NCI-H1048 (cell line): ENCODE measurements at places on chromosomes 12 and 14.

DNA sequence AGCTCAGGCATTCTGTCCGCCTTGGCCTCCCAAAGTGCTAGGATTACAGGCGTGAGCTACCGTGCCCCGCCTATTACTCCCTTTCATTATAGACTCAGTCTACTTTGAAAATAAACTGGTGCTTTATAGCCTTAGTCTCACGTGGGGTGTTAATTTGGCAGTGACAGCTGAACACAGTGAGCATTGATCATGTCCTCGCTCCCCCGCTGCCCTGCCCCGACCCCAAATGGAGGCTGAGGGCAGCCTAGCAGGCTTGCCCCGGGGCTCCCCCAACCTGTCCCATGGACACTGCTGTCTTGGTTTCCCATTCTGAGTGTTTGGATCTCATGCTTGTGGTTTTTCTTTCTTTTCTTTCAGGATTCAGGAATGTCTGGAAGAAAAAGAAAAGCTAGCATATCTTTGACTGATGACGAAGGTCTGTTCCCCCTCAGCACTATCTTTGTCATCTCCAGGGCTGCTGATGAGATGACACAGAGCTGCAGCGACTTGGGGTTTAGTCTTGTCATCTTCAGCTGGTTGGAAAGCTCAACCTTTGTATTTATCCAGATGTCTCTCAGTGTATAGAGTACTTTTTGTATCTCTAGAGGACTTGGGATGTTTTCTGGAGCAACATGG is 42.2 kb downstream of the EP400 start:
- DNase-seq = no peak

GRCh38 chr14:104101086-104101621 is 15.7 kb downstream of the ASPG start:
- no peak for DNase-seq

DNA sequence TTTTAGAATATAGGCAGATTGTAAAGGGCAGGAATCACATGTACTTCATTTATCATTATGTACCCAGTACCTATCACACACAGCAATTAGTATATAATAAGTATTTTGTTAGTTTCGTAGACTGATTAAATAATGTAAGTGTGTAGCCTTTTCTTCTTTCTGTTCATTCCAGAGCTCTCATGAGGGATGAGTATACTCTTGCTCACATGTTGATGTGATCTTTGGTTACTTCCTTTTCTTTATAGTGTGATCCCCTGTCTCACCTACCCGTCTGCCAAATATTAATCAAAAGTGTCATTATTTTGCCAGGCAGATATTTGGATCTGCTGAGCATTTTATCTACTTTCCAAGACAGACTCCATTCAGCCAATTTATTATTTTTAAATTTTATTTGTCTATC is 156.1 kb downstream of the PCNX1 start:
- DNase-seq = no peak

DNA sequence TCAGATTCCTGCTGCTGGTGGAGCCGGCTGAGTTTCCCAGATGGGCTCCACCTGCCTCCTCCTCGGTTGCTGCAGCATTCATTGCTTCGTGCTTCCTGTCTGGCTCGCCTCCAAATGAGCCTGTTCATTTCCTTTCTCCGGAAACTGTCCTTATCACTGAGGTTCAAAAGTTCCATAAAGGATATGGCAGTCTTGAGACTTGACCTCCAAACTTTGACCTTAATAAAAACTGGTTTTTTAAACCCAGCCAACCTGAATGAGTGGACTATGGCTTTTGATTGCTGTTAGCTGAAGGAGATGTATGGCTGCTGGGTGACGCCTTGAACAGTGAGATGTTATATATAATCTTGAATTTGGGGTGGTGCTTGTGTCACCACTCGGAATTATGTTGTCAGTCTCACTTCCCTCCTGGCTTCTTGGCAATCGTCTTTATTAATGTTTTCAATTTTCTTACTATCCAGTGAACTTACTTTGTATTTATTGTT is 62.7 kb downstream of the RASSF3 start:
- no peak for DNase-seq

GRCh38 chr12:95790917-95791849 is 619 bp upstream of the NTN4 start:
- no peak for DNase-seq

DNA sequence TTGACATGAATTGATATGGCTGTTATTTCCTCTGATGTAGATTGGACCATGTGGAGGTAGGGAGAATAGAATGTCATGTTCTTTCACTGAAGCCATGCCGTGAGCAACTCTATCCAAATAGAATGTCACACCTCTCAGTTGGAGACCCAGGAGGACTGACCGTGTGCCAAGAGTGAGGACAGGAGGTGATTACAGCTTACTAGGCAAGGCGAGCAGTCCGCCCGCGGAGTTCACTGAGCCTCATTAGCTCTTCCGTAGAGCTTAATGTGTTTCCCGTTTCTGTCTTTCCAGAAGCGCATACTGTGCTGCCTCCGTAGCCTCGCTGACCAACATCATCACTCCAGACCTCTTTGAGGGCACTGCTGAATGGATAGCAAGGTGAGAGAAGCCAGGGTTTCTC is 45.6 kb downstream of the FNTB start:
- DNase-seq = no peak

- DNase-seq = no peak
Observed at GRCh38 chr12:106046301-106046846, 92.4 kb downstream of the NUAK1 start.

DNA sequence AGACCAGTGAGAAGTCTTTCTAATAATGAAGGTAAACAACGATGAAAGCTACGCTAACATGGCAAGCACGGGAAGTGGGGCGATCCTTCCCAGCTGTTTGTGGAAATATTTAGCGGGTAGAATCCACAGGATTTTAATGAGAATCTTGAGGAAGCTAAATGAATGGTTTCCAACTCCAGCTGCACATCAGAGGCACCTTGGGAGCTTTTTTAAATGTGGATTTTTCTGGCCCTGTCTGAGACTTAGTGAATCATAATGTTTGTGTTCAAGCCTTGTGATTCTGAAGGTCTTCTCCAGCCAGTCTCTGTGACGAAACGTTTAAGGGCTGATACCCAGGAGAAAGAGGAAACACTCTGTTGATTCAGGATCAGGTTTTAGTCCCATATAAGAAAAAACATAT is 169.8 kb downstream of the CAPZA3 start:
- no peak for DNase-seq

- DNase-seq = no peak
Observed at GRCh38 chr12:3342051-3342450, 149.0 kb upstream of the PRMT8 start.

DNA sequence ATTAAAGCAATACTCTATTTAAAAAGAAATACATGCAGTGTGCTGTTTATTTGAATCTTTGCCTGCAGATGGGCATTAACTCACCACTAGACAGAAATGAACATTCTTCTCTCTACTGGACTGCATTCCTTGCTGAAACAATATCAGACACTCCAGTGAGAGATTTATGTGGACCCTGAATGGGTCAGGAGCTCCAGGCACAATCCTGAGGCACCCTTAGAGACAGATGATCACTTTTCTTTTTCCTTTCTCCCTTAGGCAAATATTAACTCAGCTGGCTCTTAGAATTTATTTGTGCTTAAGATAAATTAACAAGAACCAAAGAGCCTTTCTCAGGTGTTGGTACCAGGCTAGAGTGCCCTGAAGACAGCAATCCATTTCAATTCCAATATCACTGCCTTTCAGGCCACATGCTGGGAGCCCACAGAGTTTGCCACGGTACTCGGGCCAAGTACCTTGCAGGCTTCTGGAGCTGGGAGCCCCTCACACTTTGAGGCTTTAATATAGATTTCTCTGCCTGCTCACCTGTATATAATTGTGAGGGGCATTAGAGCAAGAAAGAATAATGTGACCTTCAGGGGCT is 173.0 kb downstream of the EMP1 start:
- no peak for DNase-seq

DNA sequence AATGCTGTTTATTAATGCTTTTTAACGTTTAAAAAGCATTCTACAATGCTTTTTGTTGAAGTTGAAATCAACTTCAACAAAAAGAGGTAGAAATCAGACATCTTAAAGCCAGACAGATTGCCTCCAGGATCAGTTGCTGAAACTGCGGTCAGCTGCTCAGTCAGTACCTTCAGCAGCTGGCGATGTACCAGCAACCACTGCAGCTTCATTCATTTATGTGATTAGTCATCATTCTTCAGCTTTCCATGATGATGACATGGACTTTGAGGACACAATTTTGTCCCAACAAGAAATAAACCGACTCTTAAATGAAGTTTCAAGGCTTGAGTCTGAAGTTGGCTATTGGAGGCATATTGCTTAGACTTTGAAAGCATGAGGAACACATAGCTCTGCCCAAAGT is 31.5 kb upstream of the NUAK1 start:
- DNase-seq = no peak

DNA sequence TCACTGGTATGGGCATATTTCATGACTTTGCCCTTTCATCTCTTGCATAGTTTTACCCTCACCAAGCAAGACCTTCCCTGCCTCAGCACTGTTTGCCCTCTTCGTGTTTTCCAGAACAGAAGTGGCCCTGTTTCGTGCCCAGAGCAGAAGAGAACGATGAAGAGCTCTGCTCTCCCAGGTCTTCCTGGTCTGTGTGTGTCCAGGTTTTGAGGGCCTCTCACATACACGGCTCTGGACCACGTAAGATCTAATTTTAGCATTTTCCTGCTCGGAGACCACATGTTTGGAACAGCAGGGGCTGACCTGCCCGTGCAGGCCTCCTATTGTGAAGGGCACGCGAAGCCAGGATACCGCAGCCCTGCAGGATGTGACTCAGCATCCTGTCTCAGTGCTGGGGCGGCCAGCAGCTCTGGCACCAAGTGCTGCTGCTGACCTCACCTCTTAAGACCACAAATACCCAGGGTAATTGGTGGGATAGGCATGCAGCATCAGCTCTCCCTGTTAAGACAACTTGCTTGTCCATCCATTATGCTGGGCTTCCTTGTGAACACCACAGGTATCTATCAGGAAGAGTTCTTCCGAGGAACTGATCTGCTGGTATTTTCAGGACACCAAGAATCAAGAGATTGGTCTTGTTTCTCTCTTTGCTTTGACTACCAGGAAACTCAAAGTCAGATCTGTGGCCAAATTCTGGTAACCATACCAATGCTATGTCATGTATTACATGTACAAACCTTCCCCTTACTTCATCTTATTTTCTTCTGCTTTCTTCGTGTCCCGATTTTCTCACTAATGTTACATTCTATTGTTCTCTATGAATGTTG is 19.0 kb downstream of the SSH1 start:
- DNase-seq = no peak

- DNase-seq = no peak
Observed at GRCh38 chr12:99146730-99147129, 500.8 kb upstream of the GARIN6 start.

GRCh38 chr12:113407931-113408600 is 4.4 kb upstream of the SDS start:
- DNase-seq = no peak

GRCh38 chr12:47839214-47839876 is 19.6 kb upstream of the HDAC7 start:
- no peak for DNase-seq

DNA sequence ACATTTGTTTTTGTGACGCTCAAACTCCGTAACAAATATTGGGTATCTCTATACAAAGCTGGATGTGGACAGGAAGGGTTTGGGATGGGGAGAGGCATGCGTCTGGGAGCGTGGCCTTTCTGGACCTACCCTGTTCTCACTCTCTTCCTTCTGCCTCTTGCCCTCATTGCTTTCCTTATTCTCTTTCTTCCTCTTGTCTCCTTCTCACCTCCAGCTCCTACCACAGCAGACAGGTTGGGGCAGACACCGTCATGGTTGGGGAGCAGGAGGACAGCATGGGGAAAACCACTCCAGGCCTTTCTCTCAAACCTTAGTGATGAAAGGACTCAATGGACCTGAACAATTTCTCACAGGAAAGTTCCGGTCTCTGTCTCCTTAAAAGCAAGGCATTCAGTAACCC is 465.3 kb downstream of the RAD51B start:
- DNase-seq = no peak

GRCh38 chr12:97159377-97159776 is 252.3 kb downstream of the NEDD1 start:
- no peak for DNase-seq

- no peak for DNase-seq
Observed at GRCh38 chr12:87020071-87020470, 763.9 kb upstream of the MGAT4C start.

- no peak for DNase-seq
Observed at GRCh38 chr12:5201554-5202218, 158.0 kb downstream of the KCNA5 start.

DNA sequence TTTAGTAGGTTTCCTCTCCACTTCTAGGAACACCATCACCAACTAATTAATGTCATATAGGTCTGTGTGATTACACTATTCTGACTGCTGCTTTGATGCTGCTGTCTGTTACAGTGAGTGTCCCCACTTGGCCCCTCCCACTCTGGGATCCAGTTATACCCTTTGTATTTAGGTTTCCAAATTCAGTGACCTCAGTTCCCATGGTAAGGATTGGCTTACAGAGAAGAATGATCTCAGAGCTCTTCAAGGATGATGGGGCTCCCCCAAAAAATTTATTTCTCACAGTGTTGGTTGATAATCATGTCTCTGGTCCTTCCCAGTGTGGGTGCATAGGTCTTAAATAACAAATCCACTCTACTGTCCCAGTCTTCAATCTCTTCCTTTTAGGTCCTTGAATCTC is 210.0 kb upstream of the MYL2 start:
- no peak for DNase-seq

DNA sequence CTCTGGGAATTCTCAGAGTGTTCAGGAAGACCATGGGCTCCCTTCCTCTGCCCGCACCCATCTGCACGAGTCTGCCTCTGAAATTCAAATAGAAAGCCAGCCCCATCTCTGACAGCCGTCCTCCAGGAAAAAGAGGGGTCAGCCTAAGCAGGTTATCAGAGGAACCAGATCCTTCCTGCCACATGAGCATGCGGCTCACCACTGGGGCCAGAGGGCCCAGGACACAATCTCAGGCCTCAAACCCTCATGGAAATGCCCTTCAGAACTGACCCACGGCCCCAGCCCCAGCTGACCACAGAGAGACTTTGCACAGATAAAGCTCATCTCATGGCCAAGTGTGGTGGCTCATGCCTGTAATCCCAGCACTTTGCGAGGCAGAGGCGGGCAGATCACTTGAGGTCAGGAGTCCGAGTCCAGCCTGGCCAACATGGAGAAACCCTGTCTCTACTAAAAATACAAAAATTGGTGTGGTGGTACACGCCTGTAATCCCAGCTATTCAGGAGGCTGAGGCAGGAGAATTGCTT is 23.2 kb downstream of the PXN start:
- no peak for DNase-seq

GRCh38 chr14:21036751-21037150 is 2.1 kb upstream of the RNASE13 start:
- DNase-seq = no peak

GRCh38 chr14:99322731-99323599 is 51.0 kb upstream of the BCL11B start:
- DNase-seq = no peak

GRCh38 chr12:4649358-4649661 is 396 bp downstream of the NDUFA9 start:
- DNase-seq = no peak
